ENCODE measurements at places on chromosomes 2 and 18.

- no peak for DNase-seq
Measured at GRCh38 chr2:128477026-128477820, 158.6 kb upstream of the HS6ST1 start.

DNA sequence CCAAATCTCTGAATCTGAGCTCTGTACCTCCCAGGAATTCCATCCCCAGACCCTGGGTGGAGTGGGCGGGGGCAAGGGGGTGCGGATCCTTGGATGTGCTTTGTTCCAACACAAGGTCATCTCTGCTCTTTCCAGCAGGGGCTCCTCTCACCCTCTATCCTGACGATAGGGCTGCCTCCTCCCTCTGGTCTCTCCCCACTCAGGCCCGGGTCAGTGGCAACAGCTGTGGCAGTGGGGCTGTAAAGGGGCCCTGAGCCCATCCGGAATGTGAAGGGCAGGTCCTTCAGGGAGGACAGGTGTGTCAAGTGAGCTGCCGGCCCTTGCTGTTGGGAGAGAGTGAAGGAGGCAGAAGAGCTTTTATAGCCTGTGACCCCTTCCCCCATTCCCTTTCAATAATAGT is 167.8 kb downstream of the CELF4 start:
- no peak for DNase-seq

DNA sequence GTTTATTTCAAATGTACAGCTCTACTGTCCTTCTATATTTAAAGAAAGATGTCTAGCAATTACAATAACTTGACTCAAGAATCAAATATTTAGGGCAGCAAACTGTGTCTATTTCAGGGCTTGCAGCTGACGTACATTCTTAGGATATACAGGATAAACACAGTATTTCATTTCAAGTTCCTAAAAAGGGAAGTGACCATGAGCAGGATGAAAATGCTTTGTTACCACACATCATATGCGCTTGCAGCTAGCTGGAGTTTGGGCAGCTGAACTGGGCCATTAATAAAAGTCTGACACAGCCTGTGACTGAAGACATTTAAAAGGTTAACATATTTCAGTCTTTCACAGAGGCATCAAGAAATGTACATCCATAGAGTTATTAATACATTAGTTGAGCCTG is 264.6 kb upstream of the TRIB2 start:
- DNase-seq, result no peak

DNA sequence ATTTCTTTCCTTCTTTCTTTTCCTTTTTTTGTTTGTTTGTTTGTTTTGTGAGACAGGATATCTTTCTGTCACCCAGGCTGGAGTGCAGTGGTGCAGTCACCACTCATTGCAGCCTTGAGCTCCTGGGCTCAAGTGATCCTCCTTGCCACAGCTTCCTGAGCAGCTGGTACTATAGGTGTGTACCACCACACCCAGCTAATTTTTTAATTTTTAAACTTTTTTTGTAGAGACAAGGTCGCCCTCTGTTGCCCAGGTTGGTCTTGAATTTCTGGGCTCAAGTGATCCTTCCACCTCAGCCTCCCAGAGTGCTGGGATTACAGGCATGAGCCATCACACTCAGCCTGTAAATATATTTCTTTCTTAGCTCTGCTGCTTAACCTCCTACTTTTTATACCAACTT is 83.4 kb upstream of the CYP20A1 start:
- DNase-seq, result no peak

GRCh38 chr2:60104514-60105505 is 448.6 kb downstream of the BCL11A start:
- DNase-seq, result peak; percentile 43

- no peak for DNase-seq
Measured at GRCh38 chr2:230896346-230897115, 28.5 kb downstream of the GPR55 start.

DNA sequence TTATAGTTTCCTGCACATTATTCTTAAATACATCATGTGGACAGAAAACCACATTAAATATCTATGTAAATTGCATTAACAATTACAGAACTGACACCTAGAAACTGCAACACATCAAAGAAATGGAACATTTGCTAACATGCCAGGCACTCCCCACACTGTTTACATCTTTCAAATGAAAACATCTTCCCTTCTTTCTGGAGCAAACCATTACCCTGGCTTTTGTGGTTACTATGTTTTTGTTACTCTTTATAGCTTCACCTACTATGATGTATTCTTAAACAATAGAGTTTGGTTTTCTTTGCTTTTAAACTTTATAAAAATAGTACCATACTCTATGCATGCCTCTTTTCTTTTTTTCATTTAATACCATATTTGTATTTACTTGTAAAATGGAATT is 1894.5 kb upstream of the CELF4 start:
- no peak for DNase-seq

GRCh38 chr2:16774980-16775898 is 109.6 kb upstream of the CYRIA start:
- peak; percentile 70 for DNase-seq

DNA sequence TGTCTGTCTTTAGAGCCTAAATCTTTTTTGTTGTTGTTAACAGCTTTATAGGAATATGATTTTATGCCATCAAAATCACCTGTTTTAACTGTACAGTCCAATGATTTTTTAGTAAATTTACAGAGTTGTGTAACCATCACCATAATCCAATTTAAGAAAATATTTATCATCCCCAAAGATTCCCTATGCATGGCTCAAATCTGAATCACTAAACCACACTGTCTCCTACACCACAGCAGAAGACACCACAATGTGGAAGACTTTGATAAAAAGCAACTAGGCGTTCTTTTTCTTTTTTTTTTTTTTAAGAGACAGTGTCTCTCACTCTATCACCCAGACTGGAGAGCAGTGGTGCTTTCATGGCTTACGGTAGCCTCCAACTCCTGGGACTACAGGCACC is 99.6 kb downstream of the TXNL1 start:
- DNase-seq, result no peak

DNA sequence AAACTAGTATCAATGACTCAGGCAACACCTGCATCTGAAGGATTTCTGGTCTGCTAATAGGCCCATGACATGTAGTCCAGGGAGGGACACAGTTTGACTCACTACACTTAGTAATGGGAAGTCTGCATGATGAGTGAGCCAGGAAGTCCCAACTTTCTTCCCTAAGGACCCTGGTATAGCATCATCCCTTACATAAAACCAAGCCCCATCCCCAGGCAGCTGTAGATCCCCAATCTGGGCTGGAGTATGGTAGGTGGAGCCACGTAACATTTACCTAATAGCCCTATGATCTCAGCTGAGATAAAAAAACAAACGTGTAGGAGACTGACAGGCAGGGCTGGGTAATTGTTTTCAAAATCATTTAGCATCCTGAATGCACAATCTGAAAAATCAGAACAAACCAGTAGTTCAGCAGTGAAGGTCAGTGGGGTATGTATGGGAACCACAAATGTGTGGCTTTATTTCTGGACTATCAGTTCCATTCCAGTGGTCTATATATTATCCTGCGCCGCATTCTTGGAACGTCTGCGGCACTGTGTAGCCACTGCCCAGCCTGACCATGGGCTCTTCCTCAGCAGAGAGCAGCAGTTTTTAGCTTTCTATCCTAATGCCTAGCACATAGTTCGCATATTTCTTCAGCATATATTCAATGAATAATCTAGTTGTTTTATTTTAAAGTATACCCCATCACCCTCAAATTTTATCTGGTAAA is 33.5 kb downstream of the EPB41L3 start:
- peak; percentile 13 for DNase-seq

DNA sequence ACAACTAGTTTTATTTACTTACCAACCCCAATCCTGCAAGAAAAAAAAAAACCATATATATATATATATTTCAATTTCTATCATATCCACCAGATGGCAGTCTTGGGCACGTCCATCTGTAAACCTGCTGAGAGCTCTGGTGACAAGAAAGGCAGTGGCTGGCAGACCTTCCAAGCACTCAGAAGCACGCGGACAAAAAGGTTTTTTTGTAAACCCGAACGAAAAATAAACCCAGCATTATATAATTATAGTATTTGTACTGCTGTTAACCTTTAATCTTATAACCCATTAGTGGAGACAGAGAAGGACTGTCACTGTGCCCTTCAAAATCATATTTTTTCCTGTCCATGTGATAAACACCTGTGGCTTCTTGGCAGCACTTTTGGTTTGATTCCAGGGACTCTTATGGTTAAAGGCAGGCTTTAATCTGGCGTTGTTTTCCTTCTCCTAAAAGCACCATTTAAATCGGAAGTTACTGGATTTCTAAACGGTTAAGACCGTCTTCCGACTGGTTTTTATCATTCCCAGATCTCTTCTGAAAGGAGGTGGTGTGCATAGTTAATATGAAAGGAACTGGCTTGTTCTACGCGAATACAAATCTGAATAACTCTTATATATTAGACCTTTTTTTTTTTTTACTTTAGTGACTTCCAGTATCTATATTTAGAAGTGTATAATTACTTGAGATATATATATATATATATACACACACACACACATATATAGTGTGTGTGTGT is 31.0 kb upstream of the SLC3A1 start:
- peak; percentile 70 for DNase-seq

DNA sequence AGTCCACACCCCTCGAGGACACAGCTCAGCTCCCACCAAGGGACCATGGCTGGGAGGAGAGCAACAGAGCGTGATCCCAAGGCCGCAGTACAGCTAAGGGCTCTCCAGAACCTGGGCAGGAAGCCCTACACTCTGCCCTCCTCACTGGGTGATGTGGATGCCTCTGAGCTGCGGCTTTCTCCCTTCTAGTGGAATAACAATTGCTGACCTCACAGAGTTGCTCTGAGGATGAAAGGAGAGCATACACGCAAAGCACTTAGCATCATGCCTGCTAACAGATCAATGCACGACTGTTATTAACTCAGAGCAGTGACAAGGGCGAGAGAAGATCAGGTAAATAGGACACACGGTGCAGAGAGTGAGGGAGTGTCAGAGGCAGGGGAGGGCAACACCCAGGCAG is 74.2 kb downstream of the ZFP36L2 start:
- DNase-seq, result no peak

DNA sequence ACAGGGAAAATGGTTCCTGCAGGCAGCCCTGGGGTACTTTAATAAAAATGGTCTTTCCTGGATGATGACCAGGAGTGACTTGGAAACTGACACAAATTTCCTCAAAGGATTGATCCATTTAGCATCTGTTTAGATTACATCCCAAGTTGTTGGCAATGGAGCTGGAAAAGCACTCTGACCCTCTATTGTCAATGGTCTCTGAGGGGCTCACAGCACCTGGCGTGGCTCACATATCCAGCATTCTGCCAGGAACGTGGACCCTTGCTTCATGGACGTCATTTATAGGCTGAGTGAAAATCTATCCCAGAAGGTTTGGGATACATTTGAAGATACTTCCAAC is 43.8 kb downstream of the SERTAD2 start:
- no peak for DNase-seq

DNA sequence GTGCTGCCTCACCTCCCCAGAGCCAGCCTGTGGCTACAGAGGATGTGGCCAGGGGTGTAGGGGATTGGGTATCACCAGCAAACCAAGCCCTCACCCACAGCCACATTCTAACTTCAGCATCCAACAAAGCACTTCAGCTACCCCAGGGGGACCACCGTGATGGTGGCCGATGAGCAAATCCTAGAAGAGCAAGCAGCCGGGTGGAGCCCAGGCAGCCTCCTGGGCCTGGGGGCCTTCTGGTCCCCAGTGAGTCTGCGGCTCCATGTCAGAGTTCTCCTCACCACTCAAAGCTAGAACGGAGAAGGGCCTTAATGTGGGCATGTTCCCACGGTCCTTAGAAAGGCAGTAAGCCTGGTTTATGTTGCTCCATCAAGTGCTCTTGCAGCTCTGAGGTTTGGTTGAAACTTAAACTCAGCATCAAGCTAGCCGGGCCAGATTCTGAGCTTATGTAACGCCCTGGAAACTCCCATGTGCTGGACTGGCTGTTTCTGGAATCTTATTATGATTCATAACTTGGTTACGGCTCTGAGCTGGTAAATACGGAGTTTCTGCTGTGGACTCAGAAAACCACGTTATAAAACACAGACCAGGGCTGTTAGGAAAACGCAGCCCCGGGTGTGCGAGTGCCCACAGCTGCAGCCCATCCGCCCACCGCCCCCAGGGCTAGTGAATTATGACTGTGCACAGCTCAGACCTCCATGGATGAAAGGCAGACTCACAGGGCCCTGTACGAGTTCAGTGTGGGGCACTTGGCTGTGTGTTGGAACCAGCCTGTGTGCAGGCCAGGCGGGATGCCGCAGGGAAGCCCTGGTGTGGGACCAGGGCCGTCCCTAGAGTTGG is 99.8 kb downstream of the SEPTIN10 start:
- peak; percentile 92 for DNase-seq

GRCh38 chr2:23111263-23111662 is 273.7 kb upstream of the KLHL29 start:
- DNase-seq, result no peak

DNA sequence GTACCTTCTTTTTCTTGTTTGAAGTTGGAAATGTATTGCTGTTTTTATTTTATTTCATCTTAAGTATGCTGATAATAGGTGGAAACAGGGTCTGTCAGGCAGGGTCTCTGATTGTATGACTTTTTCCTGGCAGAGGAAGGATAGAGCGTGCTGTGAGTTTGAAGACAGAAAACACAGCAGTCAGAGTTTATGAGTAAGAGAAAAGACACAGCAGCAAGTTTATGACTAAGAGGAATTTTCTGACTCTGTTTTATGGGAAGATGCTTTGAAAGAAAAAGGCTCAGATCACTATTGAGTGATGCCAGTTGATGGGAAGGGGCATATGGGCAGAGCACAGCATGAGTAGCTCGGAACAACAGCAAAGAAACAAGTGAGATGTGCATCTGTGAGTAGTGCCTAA is 379.1 kb downstream of the MEIS1 start:
- no peak for DNase-seq

DNA sequence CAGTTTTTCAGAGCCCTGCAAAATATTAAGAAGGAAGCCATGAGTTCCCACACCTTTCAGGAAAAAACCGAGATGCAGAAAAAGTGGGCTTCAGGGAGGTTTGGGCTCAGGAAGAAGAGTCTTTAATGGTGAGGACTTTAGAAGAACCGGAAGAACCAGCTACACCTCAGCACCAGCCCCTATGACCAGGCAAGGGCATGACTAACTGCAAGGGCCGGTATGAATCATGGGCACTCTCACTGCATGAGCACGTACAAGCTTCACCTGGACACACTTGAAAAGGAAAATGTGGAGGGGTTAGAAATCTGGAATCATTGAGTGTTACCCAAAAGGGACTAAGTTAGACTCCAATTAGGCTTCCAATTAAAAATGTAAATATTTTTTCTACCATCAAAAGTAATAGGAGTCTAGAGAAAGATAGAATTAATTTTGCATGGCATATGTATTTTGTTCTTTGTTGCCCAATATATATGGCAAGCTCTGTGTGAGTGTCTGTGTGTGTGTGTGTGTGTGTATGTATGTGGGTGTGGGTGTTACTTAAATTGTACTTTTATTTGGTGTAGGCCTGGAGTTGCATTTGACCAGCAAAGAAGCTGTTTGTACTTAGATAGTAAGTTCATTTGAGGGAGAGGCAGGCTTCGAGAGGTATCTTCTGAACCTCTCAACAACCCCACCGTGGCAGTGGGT is 66.5 kb upstream of the THUMPD2 start:
- DNase-seq, result peak; percentile 99

DNA sequence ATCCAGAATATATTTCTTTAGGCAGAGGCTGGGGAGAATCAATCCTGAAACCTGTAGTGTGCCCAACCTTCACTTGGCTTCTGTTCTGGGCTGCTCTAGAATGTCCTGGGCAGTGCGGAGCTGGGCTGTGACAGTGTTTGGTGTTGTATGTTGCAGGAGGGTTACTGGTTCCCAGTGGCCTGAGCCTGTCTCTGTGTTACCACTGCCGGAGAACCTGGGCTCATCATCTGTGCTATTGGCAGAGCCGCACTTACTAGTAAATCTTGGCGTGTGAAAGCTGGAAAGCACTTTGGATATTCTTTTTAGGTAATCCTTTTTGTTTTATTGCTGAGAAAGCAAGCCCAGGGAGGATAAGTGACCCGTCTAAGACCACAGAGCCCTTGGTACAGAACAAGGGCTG is 412.9 kb downstream of the SLC4A3 start:
- no peak for DNase-seq
